CD4-positive, alpha-beta T cell treated with Interleukin-1 beta for 1 hour (primary cell): ENCODE measurements at places on chromosomes 11 and 22.

GRCh38 chr22:18085188-18085587 lies 7.4 kb downstream of the PEX26 start:
- no peak for DNase-seq

DNA sequence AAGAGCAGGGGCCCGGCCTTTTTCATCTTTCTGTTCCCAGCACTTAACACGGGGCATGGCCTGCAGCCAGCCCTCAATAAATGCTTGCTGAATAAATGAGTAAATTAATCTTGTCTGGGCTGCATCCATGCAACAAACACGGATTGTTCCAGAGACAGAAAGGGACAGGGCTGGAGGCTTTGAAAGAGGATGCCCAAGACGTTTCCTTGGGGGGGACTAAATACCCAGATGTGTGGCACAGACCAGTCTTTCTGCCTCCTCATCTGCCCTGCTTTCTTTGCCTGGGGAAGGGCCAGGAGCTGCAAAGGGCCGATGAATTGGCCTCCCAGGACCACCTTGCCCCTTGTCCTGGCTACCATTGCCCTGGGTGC lies 40.4 kb downstream of the SHISAL1 start:
- DNase-seq = no peak

DNA sequence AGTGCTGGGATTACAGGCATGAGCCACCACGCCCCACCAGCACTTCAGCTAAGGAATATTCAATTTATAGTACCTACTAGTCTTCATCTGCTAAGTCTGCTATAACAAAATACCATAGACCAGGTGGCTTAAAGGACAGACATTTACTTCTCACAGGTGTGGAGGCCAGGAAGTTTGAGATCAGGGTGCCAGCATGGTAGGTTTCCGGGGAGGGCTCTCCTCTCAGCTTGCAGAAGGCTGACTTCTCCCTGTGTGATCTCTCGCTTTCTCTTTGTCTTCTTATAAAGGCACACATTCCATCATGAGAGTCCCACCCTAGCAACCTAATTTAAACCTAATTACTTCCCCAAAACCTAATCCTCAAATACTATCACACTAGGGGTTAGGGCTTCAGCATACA lies 433.0 kb downstream of the INSC start:
- no peak for DNase-seq

DNA sequence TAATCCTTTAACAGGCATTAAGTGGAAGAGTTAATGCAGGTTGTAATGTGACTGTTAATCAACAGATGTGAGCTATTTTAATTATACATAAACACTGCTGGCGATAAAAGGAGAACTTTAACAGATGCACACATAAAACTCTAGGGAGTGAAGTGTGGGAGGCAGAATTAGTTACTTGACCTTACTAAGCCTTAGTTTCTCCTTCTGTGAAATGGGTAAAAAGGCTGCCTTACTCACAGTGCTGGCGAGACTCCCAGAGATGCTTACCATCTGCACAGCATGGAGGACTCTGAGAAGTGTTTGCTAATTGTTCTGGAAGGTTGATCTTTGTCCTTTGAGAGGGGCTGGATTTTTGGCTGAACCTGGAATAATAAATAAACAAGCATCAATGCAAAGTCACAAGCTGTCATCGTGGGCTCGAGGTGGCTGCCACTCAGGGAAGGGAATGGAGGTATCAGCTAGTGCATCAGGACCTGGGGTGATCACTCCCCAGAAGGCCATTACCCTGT lies 58.6 kb upstream of the MPEG1 start:
- no peak for DNase-seq

GRCh38 chr22:33864723-33865130 lies 55.5 kb downstream of the LARGE1 start:
- DNase-seq = no peak

DNA sequence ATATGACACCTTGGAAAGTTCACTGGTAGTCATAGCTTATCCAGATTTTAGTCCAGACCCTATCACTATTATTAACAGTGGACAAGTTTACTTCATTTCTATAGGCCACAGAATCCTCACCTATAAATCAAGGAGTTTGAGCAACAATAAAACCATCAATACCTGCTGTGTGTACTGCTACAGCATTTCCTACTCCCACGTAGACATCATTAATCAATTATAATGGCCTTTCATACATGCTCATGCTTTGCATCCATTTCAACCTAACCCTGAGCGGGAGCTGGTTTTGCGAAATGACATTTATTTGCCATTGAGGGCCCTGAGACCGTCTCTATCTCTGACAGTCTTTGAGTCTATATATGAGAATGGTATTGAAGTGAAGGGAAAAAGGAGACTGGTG lies 312.3 kb downstream of the FAT3 start:
- no peak for DNase-seq

GRCh38 chr11:75440960-75441803 lies 8.2 kb upstream of the KLHL35 start:
- no peak for DNase-seq

DNA sequence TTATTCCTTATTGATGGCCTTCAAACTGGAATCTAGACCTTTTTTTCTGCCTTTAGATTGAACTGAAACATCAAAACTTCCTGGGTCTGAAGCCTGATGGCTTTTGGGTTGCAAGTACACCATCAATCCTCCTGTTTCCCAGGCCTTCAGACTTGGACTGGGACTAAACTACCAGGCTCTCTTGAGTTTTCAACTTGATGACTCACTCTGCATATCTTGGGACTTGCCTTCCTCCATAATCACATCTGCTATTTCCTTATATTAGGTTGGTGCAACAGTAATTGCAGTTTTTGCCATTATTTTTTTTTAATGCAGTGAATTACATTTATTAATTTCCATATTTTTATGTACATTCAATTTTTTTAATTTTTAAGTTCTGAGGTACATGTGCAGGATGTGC lies 7.0 kb downstream of the OR51B5 start:
- DNase-seq = no peak

GRCh38 chr11:66020212-66020611 lies 6.1 kb downstream of the CATSPER1 start:
- DNase-seq = no peak
